NCI-H748 treated with DMSO at 0.1 percent for 48 hours (cell line): ENCODE measurements at places on chromosomes 12 and 14.

DNA sequence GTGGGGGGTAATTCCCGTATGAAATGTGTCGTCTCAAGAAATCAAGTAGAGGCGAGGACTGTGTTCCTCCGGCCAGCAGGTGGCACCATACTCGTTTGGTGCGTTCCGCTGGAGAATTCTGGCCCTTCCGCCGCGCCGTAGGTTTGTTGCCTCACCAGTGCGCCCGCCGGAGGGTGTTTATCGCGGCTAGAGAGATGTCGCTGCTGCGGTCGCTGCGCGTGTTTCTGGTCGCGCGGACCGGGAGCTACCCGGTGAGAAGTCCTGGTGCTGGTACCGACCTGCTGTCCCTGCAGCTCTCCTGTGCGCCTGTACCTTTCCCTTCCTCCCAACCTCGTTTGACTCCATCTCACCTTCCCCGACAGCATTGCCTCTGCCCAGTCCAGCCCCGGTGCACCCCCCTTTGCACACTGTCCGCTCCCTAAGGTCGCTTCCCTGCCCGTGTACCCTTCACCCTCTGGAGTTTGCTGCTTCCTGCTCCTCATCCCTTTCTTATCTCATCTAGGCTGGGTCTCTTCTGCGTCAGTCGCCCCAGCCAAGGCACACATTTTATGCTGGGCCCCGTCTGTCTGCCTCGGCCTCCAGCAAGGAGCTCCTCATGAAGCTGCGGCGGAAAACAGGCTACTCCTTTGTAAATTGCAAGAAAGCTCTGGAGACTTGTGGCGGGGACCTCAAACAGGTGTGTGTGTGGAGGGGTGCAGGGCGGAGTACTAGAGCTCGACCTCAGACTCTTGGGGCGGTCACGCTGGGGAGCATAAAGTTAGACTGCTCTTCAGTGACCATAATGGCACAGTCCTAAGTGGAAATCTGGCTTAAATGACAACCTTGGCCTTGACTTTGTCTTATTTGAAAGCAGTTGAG lies at the start of gene TSFM:
Gene TSFM, plus strand, starts transcription at position 180 of the 858 bp plus-strand sequence. Its CDS starts 15 bp downstream, at position 195.
- DNase-seq = peak; percentile 86

DNA sequence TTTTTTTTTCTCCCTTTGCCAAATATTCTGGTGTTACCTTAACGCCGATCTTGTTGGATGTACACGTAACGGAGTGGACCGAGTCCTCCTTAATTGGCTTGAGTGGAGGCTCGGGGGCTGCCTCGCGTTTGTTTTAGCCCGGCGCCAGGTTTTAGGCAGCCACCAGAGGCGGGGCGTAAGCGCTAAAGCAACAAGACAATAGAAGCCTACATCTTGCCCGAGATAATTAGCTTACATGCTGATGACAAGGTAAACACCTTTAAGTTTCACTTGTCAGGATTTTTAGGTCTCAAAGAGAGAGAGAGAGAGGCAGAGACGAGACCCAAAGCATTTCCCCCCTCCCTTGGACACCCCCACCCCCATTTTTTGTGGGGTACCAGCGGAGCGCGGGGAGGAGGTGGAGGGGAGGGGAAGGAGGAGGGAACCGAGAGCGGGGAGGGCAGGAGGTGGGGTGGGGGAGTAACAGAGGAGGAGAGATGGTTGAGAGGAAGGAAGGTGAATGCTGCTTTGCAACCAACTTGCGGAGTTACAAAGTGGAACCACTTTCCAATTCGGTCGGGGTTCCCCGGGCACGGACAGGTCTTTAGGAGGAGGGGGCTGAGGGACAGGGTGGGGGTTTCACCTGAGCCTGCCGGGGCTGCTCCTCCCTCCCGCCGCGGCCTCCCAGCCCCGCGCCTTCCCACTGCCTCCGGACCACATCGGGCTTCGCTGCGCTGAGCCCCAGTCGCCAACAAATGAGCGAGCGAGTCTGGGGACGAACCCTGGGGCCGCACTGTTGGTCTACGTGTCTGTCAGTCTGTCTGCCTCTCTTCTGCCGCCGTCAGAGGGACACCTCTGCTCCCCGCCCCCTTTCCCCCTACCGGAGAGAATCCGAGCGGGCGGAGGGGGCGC lies at the start of gene NKX2-1:
Gene NKX2-1, minus strand, starts transcription at position 802 of the 891 bp plus-strand sequence. Its CDS starts 103 bp downstream, at position 699.
- DNase-seq = peak; percentile 83

GRCh38 chr14:95998656-95999055 lies 40.5 kb upstream of the C14orf132 start:
- DNase-seq = peak; percentile 39

GRCh38 chr12:42539696-42540095 lies 49.9 kb downstream of the PRICKLE1 start:
- no peak for DNase-seq

DNA sequence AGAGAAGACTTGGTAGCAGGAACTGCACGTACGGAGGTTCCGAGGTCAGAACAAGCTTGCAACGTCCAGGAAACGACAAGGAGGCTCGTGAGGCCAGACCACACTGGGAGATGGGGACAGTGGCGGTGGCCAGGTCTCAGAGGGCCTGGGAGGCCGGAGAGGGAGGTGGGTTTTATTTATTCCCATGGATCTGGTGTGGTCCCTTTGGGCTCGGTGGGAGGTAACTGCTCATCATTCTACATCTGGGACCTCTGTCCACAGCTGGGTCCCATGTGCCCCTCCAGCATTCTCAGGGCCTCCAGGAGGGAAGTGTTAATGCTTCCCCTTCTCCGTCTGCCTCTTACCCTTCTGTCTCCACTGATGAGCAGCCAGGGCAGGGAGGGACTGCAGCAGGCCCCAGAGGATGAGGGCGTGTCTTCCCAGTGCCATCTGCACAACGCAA lies 35.7 kb upstream of the NCOR2 start:
- no peak for DNase-seq

GRCh38 chr12:56628671-56629458 lies 1.3 kb downstream of the BAZ2A start:
- DNase-seq = peak; percentile 4

- no peak for DNase-seq
Observed at GRCh38 chr12:62605981-62606380, 139.4 kb downstream of the MON2 start.
